ENCODE measurements at places on chromosomes 3 and 15.
A peak's percentile ranks its signal among the peaks of the same experiment; 100 is the strongest.

DNA sequence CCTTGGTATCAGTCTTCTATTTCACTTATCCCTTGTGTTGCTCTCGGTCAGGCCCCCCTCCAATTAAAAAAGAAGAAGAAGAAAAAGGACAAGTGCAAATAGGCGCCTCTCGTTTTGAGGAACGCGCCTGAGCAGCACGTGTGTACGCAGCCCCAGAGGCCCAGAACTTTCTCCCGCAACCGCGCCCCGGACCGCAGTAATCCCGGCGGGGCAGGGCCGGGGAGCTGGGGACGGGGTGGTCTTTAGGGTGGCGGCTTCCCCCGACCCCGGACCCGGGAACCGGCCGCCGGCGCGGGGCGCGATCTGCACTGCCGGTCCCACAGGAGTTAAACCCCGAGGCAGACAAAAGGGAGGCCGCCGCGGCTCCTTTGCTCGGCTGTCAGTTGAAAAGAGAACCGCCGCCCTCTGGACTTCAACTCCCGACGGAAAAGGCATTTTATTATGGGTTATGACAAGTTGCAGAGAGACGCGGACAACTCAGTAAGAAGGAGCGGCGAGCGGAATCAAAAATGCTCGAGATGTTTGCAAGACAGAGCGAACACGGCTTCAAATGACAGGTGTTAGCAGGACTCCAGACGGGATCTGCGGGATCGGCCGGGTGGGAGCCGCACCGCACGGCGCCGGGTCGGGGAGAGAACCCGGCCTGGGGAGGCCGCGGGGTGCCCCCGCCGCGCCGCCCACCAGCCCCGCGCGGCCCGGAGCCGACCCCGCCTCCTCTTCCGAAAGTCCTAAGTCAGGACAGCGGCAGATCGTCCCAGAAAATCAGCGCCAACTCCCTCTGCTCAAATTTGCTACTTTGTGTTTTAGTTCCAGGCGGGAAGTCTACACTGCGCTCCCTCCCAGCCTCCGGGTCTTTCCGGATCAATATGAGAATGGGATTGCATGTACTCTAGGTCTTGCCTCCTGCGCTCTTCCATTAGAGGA lies 79.0 kb downstream of the NR2F2 start:
- DNase-seq = no peak

DNA sequence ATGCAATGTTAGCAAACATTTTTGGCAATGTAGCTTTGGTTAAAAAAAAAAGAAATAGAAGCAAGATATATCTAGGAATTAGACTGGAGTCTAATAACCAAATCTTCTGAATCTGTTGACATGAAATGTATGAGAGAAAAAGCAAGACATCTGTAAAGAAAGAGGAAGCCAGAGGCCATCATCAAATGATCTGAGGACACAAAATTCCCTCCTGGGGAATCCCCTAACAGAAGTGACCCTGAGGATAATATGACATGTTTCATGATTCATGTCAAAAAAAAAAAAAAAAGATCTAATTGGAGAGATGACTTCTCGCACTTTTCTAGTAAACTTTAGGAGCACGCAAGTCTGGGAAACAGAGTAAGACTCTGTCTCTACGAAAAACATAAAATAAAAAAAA lies 70.9 kb downstream of the IMPG2 start:
- no peak for DNase-seq

GRCh38 chr3:94093151-94093550 lies 30.3 kb downstream of the NSUN3 start:
- DNase-seq = no peak

- no peak for DNase-seq
These were observed 41.3 kb upstream of the TRIM42 start for GRCh38 chr3:140636406-140637138.

- DNase-seq = no peak
These were observed 26.7 kb downstream of the SNTN start for GRCh38 chr3:63679186-63679585.

DNA sequence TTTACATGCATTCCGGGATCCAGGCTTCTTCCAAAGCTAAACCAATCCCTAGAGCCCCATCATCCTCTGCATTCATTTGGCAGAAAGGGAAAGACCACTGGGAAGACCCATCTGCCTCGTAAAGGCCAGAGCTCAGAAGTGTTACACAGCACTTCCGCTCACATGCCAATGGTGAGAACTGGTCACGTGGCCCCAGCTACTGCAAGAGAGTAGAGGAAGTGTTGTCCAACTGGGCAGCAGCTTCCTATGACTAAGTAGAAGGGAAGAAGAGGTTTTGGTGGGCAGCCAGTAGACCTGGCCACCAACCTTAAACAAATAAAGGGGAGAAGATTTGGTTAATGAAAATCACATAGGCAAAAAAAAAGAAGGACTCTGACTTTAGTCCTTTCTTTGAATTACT lies 74.4 kb upstream of the PPP2R3A start:
- DNase-seq = no peak

DNA sequence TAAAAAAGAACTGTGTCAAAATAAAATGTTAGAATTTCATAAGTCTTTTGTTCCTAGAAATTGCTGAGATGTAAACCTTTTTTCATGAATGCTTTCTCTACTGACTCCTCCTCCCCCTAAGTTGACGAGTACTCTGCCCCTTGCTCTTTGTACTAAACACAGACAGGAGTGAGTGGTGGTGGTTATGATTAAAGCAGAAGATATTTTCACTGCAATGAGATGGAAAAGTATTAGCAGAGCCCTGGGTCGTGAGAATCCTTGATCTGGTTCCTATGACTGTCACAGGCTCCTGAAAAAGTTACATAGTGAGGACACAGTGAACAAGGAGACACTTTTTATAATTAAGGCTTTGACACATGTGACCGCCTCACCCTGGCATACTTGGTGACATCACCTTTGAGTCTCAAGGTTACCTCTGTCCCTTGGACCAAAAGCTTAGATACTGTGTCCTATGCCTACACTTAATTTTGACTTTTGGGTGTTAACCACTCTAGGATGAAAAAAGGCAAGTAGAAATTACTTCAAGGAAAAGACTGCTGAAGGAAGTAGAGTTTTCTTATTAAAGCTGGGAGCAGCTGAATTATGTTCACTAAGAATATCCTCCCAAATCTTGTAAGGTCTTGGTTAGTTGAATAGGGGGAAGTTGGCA lies 130.4 kb upstream of the LYSMD4 start:
- DNase-seq = no peak

GRCh38 chr3:160376681-160377080 lies 22.3 kb downstream of the IFT80 start:
- DNase-seq = no peak

- DNase-seq = no peak
These were observed 29.7 kb upstream of the IREB2 start for GRCh38 chr15:78408355-78408640.

GRCh38 chr15:80694611-80695098 lies 455 bp upstream of the ABHD17C start:
- no peak for DNase-seq

DNA sequence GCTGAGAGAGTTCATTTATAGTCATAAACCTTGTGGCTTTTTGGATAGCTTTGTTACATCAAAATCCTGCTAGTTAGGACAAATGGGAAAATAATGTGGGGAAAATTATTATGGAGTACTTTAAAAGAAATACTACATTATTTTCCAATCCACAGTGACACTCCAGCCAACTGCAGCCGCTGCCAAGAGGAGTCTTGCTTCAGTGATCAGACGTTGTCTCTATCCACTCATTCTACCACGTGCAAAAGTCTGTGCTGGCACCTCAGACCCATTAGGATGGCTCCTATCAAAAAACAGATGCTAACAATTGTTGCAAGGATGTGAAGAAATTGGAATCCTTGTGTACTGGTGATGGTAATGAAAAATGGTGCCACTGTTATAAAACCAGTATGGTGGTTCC lies 128.6 kb upstream of the IQSEC1 start:
- DNase-seq = no peak

DNA sequence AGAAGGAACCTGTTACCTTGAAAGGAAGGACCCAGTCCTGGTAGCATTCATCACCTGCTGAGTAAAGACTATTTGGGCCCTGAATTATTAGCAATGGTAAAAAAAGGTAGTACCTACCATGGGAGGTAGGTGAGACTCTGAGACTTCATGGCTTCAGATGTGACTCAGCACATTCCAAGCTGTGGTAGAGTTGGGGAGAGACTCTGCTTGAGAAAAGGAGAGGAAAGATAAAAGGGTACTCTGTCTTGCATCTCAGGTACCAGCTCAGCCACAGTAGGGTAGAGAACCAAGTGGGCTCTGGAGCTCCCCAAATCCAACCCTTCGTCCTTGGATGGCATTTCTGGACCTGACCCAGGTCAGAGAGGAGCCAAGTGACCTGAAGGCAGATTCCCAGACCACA lies 430.4 kb downstream of the TBL1XR1 start:
- DNase-seq = no peak

DNA sequence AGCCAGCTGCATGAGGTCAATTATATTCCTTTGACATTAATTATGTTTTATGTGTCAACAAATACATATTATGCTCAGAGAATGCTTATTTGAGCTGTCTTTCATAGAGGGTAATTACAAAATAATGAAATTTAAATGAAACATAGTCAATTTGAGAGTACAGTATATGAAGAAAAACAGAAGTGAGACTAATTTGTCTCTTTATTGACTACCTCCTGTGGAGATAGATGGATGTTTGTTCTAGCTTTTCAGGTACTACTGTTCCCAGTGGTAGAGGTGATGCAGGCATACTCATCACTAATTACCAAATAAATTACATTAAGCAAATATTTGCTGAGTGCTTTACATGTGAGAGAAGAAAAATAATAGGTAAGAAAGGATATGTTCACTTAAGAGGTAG lies 1129.6 kb downstream of the OTOL1 start:
- DNase-seq = no peak

DNA sequence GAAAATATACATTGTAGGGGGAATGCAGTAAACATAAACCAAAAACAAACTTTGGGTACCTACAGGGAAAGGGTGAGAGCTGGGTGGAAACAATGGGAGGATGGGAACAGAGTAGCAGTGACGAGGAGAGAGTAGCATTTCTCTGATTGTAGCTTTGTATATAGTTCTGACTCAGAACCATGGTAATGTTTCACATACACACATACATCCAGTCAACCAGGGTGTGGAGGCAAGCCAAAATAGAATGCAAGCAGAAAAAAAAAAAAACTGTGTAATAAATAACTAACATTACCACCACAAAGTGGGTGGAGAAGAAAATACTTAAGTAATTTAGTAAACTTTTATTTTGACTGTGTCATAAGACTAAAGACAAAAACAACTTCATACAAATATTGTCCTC lies 27.2 kb downstream of the BCL2A1 start:
- DNase-seq = no peak

GRCh38 chr3:17810759-17811158 lies 68.3 kb upstream of the TBC1D5 start:
- DNase-seq = peak; percentile 74

- no peak for DNase-seq
These were observed 43.1 kb downstream of the COL8A1 start for GRCh38 chr3:99681512-99681911.

- DNase-seq = no peak
These were observed 47.8 kb upstream of the NDN start for GRCh38 chr15:23734862-23735261.

DNA sequence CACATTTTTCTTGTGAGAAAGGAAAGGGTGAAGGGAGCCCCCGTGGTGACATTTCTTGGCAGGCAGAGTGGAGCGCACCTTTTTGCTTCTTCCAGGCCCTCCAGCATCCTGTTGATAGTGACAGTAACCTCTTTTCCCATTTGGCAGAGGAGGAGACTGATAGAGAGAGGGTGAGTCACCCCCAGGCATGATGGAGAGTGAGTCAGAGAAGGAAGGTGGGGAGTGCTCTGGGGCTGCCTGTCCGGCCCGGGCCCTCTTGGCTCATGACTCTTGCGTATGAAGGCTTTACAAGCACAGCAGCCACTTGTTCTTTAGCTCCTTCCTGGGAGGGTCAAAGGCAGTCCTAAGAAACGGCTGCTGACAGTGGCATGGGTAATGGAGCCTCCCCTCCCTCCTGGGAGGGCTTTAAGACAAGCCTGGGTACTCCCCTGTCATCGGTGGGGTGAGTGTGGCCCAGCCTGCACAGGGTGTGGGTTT lies 16.0 kb downstream of the ANKRD63 start:
- peak; percentile 60 for DNase-seq

DNA sequence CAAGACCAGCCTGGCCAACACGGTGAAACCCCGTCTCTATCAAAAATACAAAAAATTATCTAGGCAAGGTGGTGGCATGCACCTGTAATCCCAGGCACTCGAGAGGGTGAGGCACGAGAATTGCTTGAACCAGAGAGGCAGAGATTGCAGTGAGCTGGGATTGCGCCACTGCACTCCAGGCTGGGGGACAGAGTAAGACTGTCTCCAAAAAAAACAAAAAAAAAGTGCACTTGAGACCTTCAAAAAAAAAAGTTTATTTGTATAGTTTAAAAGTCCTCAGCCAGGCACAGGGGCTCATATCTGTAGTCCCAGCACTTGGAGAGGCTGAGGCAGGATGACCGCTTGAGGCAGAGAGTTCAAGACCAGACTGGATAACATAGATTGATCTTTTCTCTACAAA lies 2.1 kb downstream of the PBRM1 start:
- no peak for DNase-seq

GRCh38 chr3:107065094-107065861 lies 312.0 kb upstream of the CCDC54 start:
- no peak for DNase-seq

DNA sequence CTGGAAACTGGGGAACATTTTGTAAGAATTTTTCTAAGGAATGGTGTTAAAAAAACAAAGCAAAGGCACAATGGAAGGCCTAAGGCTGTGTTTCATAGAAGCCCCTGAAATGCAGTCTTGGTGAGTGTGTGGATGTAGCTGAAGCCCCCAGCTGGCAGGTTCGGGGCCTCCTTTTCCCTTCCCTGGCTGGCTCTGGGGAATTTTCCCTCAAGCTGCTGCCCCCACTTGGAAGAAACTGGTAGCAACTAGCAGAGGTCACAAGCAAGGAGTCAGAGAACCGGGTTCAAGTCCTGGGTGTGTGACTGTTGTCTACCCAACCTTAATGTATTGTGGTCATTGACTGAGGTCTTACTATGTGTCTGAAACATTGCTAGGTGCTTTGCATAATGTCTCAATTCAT lies 85.3 kb upstream of the MYZAP start:
- no peak for DNase-seq

DNA sequence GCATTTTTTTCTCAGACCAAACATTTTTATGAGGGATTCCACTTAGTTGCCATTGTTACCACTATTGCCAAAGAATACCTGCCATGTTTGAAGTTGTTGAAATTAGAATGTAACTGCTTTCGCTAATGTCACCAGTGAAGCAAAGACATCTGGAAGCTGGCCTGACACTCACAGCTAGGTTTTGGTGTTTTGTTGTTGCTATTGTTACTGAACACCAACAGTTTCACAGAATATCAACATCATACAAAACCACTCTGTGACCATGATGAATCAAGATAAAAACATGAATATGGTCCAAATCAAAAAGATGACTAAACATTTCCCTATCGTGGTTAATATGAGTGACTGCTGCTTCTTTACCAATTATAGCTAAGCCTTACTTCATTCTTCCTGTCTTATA lies 6.9 kb upstream of the CFAP20DC start:
- DNase-seq = no peak

GRCh38 chr15:58952751-58953150 lies 19.3 kb upstream of the SLTM start:
- DNase-seq = no peak

- DNase-seq = no peak
These were observed 234.6 kb downstream of the RAP2B start for GRCh38 chr3:153396581-153396980.

Measured in SW 1271 (cell line).